Right lobe of liver (tissue), 6 donors: ENCODE measurements at places on chromosomes 2 and 18. TPM values are rescaled to one million over a fixed set of nuclear protein-coding genes. Genes with fewer than 3 reads are reported as not detected.

The TMEM17 gene
- 0.87 TPM for total RNA-seq

The CTLA4 gene
- not detected for total RNA-seq

The OTOF gene
- total RNA-seq, result not detected

The SLC8A1 gene
- total RNA-seq, result 12.1 TPM

The C18orf63 gene
- not detected for total RNA-seq

The CIB4 gene
- not detected for total RNA-seq

The MOGAT1 gene
- total RNA-seq, result 8.1 TPM

DNA sequence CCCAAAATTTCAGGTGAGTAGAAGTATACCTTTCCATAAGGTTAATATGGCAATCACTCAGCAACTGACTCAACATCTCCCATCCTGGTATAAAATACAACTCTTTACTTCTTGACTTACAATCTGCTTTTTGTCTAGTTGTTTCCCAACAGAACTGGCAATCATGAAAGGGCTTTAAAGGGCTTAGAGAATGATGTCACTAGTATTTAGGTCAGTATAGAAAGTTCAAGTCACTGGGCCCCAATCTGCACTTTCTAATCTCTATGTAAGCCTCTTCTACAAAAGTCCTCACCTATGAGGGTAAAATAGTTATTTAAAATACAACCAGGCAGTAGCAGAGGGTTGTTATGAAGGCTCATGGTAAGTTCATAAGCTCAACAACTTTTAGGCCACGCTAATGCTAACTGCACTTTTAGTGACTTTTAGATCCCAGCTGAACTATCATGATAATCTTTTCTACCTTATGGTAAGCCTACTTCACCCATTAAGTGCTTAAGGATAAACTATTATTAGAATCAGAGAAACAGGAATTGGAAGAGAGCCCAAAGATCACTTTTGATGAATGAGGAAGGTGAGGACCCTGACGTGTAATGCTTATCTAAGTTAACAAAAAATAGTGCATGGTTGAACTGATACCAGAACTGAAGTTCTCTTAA lies 79.6 kb downstream of the GORASP2 start:
- no peak overlapping the region for H3K4me3 ChIP-seq
- no peak for DNase-seq
- H3K36me3 ChIP-seq, result peaks cover 24% of the 10 kb centered on the region
- no peaks in the 10 kb centered on the region for H3K27me3 ChIP-seq

- no peaks in the 10 kb centered on the region for H3K27me3 ChIP-seq
- H3K4me1 ChIP-seq, result no peaks in the 10 kb centered on the region
- no peaks in the 10 kb centered on the region for H3K36me3 ChIP-seq
- no peak for DNase-seq
These were observed 38.8 kb downstream of the DDX18 start for GRCh38 chr2:117853316-117853715.

DNA sequence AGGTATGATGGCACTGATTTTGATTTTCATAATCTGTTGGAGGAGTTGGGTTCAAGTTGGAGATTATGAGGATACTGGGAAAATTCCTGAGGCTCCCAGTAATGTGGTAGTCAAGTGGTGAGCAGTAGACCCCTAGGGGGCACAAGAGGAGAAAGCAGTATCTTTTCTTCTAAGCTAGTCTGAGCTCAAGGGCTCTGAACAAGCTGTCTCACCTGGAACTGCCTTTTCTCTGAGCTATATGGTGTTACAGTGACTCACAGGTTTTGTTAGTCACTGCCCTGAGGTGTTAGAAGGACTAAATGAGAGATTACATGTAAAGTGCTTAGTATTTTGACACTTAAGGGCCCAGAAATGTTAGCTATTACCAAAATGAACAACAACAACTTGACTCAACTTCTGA lies 42.2 kb downstream of the CD302 start:
- no peaks in the 10 kb centered on the region for H3K36me3 ChIP-seq
- no peaks in the 10 kb centered on the region for H3K4me1 ChIP-seq
- H3K4me3 ChIP-seq, result no peak overlapping the region
- DNase-seq, result no peak
- no peak overlapping the region for H3K27ac ChIP-seq
- H3K27me3 ChIP-seq, result no peaks in the 10 kb centered on the region

GRCh38 chr2:86393521-86394491 lies 47.4 kb upstream of the KDM3A start:
- DNase-seq, result no peak
- H3K36me3 ChIP-seq, result no peaks in the 10 kb centered on the region
- H3K4me3 ChIP-seq, result no peak overlapping the region
- no peak overlapping the region for H3K27ac ChIP-seq

DNA sequence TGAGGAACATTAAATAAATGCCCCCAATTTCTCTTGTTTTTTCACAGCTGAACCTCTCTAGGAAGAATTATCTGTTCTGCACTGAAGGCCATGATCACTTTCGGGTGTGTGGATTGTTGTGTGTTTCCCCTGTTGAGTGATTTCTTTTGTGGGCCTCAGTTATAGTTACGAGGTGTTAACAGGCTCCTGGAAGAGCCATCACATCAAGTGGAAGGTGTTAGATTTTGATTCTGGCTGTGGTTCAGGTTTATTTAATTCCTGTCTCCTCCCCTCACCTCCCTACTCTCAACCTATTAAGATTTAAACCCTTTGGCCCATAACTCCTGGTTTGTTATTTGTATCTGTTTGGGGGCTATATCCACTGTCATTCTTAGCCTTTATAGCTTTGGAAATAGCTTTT lies 182.8 kb downstream of the AGPS start:
- H3K36me3 ChIP-seq, result no peaks in the 10 kb centered on the region
- no peaks in the 10 kb centered on the region for H3K4me1 ChIP-seq
- no peak for DNase-seq
- no peaks in the 10 kb centered on the region for H3K27me3 ChIP-seq

DNA sequence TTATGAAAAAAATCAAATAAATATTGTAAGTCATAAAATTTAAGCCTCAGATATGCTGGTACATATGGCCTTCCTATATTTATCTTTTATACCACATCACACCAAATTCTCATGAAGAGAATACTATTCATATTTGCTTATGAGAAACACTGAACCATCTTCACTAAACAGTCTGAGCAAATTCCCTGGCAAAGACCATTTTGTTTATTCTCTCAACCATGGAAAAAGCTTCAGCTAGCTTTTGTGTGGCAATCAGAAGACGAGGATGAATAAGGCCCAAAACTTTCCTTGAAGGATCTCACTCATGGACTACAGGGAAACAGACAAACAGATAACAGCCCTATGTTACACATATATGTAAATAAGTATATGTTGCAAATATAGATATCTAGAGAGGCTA lies 252.1 kb downstream of the TMX3 start:
- H3K27ac ChIP-seq, result no peak overlapping the region
- H3K4me1 ChIP-seq, result no peaks in the 10 kb centered on the region
- H3K27me3 ChIP-seq, result no peaks in the 10 kb centered on the region
- no peak for DNase-seq
- H3K36me3 ChIP-seq, result no peaks in the 10 kb centered on the region

GRCh38 chr2:205775097-205775877 lies 93.0 kb downstream of the NRP2 start:
- no peak for DNase-seq
- H3K4me3 ChIP-seq, result no peak overlapping the region
- no peaks in the 10 kb centered on the region for H3K27me3 ChIP-seq
- H3K36me3 ChIP-seq, result no peaks in the 10 kb centered on the region
- no peaks in the 10 kb centered on the region for H3K4me1 ChIP-seq
- H3K27ac ChIP-seq, result no peak overlapping the region

GRCh38 chr18:27130065-27130630 lies 55.0 kb downstream of the CHST9 start:
- no peak for DNase-seq
- H3K27ac ChIP-seq, result peak overlapping the region; percentile 52
- no peaks in the 10 kb centered on the region for H3K36me3 ChIP-seq
- no peaks in the 10 kb centered on the region for H3K4me1 ChIP-seq
- no peak overlapping the region for H3K4me3 ChIP-seq
- H3K27me3 ChIP-seq, result no peaks in the 10 kb centered on the region

DNA sequence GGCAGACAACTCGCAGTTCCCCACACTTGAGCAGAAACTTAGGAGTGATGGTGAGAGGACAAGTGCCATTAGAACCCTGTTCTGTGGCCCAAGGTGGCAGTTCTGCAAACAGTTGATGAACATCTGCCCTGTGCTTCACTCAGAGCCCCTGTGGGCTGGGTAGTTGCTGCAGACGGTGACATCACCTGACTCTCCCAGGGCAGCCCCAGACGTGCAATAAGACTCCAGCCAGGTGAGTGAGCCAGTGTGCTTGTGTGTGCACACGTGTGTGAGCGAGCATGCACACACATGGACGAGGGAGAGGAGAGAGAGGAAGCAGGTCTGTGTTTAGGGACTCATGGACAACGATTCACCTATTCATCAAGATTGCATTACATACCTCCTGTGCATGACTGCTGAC lies 136.0 kb upstream of the GLI2 start:
- no peak for DNase-seq
- no peaks in the 10 kb centered on the region for H3K36me3 ChIP-seq
- no peak overlapping the region for H3K4me3 ChIP-seq
- H3K27ac ChIP-seq, result no peak overlapping the region

- H3K4me1 ChIP-seq, result no peaks in the 10 kb centered on the region
- H3K27ac ChIP-seq, result no peak overlapping the region
These were observed 160.4 kb downstream of the GULP1 start for GRCh38 chr2:188452084-188452483.

DNA sequence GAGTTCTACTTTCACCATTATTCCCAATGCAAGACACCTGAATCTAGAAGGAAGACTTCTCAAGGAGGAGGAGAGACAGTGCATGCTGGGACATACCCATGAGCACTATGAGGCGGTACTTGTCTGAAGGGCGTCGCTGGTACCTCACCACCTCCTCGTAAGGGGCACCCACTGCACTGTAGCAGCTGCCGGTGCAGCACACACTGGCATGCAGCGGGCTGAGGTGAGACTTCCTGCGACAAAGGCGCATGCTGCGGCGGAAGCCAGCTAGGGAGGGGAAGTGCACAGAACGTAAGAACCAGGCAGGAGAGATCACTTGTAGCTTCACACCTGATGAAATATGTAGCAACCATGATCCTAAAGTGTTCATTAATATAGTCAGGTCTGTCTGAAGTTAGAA lies 12.8 kb upstream of the TMEM237 start:
- no peak overlapping the region for H3K27ac ChIP-seq
- no peaks in the 10 kb centered on the region for H3K36me3 ChIP-seq
- no peak overlapping the region for H3K4me3 ChIP-seq
- DNase-seq, result no peak

DNA sequence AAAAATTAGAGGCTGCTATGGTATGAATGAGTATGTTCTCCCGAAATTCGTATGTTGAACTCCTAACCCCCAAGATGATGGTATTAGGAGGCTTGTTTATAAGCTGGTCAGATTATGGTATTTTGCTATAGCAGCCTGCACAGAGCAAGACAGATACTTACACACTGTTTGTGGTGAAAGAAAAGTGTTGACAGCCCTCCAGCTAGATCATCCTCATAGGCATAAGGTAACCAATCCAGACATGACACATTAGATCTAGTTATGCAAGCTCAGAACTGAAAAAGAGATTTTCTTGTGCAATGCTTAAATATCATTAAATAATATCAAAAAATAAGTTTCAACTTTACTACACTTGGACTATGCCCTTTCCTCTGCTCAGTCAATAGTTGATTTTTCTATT lies 107.1 kb downstream of the ABCA12 start:
- no peaks in the 10 kb centered on the region for H3K36me3 ChIP-seq
- no peak for DNase-seq
- H3K27me3 ChIP-seq, result no peaks in the 10 kb centered on the region
- no peak overlapping the region for H3K4me3 ChIP-seq
- no peak overlapping the region for H3K27ac ChIP-seq
- H3K4me1 ChIP-seq, result no peaks in the 10 kb centered on the region
